ENCODE measurements at places on chromosomes 1 and 21.

DNA sequence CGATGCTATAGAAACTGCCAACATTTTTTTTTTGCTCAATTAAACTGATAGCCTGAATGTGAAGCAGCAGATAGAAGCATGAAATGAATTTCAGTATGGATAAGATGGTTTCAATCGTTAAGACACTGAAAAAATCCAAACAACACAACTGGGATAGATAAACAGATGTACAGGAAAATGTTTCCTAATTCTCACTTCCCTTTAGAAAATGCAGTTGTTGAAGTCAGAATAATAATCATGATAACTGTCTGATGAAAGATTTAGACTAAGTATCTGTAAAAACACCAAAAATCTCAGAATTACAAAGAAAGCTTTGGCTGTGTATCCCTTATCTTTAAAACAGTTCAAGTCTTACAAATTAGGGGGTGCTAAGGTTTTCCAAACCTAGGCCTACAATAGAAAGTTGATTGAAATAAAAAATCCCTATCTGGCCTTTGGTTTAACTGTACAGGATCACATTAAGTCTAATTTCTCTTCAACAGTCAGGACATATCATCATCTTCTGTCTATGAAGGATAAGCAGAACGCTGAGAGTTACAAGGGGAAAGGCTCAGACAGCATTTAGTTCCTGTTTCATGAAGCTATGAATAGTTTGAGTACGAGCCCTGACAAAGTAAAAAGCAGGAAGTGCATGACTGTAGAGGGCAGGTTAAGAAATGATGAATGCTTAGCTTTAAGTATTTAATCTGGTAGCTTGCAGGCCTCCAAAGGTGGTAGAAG lies 203.2 kb downstream of the APP start:
- DNase-seq: no peak

DNA sequence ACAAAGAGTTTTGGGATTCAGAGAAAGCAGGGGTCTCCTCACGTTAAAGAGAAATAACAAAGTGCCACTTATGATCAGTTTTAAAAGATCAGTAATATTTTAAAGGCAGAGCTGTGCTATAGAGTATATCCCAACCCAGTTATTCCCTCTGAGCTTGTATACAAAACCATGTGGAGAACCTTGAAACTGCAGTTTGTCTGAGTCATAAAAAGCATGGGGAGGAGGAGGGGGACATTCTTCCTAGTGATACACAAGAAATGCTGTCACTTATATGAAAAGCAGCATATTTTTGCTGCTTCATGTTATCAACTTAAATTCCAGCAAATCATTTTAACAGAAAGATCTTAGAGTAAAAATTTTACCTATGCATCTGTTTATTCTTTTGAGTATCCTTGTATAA lies 244.5 kb downstream of the GPR52 start:
- no peak for DNase-seq

DNA sequence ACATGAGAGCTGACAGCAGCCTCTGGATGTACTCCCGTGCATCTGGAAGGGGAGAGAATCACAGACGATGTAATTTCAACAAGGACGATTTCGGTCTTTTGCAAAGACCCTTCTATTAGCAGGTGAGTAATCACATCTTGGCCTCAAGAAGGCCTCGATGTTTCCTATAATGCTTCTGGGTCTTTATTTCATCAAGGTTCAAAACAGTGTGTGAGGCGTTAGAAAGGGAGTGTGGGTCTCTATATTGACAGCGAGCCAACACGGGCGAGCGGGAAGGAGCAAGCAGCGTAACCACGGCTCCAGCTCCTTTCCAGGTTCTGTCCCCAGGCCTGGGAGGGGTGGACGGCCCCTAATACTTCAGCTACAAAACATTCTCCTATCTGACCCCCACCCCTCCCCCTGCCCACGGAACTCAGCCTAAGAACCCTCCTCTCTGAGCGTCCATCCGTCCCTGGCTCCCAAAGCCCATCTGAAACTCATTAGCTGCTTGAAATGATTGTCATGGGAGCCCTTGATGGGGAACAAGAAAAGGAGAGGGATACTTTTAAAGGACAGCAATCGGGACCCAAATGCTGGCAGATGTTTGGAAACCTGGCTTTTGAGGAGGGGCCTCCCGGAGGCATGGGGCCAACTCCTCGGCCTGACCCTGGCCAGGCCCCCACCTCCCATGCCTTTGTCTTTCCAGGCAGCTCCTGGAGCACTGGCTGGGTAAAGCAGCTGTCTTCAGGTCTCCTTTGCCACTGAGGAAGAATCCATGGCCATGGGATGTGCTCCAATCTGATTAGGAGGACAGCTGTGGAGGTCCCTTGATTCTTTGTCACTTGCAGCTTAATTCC lies 250.8 kb downstream of the FOXD2 start:
- DNase-seq: no peak

DNA sequence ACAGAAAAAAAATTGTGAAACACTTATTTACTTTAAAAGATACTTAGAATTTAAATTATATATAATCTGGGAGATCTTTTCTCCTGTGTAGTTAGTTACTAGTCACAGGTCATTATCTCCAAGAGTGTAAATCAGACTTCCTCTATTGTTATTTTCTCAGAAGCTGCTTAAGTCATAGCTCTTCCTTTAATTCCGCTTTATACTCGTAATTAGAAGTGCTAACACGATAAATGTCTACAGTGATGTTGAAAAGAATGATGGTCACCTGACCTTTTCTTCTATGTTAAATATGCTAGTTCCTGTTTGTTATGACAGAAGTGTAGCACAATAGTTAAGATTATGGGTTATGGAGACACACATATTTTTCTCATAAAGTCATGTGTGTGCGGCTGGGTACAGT lies 123.6 kb downstream of the TGFB2 start:
- no peak for DNase-seq

- no peak for DNase-seq
These were observed 206.5 kb upstream of the AJAP1 start for GRCh38 chr1:4447778-4448420.

GRCh38 chr1:10647414-10648170 lies 148.9 kb downstream of the CASZ1 start:
- no peak for DNase-seq

DNA sequence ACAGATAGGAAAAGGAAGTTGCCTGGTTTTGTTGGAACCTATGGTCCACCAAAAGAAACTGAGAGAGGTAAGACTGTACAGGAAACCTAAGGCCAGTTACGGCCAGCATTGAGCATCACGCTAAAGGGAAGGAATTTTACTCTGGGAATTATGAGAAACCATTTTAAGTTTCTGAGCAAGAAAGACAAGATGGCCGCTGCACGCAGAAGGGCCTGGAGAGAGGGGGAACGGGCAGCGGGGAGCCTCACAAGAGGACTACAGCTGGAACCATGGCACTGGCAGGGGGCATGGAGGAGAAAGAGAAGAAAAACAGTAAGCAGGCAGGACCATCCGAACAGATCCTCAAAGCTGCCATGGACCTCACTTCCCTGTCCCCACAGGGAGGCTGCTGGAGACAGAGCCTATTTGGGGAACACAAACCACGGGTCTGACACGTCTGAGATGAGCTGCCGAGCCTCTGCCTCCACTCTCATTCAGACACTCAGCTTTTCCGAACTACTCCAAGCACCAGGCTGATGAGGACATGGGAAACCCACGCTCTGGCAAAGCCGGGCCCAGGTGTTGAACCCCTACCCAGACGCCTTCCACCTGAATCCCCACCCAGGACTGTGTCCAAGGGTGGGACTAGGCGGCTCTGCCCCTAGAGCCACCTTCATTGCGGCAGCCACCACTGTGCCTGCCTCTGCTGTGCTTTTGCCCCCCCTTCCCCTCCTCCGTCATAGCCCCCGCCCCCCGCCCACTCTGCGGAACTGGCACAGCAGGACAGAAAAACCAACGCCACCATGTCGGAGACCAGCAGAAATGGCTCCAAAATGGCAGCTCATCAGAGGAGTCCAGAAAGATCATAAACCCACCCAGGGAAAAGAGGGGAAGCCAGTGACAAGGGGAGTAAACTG lies 69.0 kb downstream of the CD46 start:
- no peak for DNase-seq

GRCh38 chr1:204356997-204357396 lies 2.7 kb downstream of the PLEKHA6 start:
- DNase-seq: no peak

DNA sequence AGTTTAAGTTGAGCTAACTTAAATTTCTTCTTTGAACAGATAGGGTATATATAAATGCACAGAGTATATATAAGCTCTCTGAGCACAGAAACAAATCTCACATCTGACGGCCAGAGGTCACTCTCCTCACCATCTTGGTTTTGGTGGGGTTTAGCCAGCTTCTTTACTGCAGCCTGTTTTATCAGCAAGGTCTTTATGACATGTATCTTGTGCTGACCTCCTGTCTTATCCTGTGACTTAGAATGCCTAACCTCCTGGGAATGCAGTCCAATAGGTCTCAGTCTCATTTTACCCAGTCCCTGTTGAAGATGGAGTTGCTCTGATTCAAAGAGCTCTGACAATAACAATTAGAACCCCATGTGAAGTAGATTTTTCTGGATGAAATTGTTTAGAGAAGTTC lies 1.6 kb upstream of the MOV10 start:
- no peak for DNase-seq

DNA sequence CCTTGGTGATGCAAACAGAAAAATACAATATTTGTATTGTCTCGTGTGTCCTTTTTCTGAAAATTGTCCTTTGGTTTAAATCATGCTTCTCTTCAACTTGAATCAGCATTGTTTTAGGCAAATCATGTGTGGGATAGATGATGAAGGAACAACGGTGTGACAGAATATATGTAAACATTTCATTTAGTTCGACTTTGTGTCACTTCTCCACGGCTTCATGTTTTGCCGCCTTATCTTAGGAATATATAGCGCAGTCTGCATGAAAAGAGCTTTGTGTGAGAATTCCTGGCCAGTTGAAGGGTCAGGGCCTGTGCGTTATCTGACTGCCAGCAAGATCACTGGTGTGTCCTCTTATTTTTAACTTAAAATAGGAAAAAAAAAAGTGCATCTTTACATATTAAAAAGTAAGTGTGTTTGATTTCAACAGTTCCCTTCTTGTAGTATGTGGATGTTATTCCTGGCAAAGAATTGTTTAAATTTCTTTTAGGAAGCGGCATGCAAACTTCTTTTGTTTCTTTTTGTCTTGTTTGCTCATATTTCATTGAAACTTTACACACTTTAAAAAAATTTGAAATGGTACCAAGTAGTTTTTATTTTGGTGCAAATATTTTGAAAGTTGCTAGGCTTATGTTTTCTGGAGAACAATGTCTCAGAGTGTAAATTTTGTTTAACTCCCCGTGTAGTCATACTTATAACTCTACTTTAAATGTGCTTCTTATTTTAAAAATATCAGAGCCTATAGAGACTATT lies 465.2 kb downstream of the USP25 start:
- DNase-seq: no peak

DNA sequence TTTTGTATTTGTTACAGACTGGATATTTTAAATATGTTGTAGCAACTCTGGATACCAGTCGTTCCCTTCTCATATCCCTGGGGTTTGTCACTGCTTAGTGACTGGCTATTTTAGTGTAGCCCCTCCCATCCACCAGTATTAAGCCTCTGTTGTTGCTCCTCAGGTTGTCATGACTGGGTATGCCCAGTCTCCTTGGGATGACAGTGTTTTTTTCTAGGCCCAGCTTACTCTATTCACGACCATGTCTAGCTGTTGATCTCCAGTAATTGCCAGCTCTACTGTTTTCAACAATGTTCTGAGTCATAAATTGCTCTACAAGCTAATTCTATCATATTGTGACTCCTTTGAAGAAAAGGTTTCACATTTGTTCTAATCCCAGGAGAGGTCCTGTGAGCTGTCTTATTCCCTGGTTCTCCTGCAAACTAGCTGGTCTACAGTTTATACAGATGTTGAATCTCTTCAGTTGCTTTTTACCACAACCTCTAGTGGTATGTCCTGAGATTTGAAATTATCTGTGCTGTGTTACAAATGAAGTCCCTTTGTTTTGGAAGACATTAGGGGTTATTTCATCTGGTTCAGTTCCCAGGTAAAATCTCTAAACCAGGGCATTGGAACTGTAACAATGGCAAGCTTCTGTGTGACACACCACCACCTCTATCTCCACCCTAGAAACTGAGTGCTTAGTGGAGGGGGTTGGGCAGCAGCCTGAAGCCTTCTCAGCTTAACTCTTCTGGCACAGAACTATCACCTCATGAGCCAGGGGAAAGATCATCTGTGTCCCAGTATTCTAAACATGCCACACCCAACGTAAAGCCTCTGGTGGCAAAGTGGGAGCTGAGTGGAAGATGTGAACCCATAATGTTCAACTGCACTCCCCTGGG lies 124.6 kb downstream of the TRIM33 start:
- DNase-seq: no peak

- no peak for DNase-seq
These were observed 32.7 kb upstream of the ZBTB40 start for GRCh38 chr1:22418933-22419382.

DNA sequence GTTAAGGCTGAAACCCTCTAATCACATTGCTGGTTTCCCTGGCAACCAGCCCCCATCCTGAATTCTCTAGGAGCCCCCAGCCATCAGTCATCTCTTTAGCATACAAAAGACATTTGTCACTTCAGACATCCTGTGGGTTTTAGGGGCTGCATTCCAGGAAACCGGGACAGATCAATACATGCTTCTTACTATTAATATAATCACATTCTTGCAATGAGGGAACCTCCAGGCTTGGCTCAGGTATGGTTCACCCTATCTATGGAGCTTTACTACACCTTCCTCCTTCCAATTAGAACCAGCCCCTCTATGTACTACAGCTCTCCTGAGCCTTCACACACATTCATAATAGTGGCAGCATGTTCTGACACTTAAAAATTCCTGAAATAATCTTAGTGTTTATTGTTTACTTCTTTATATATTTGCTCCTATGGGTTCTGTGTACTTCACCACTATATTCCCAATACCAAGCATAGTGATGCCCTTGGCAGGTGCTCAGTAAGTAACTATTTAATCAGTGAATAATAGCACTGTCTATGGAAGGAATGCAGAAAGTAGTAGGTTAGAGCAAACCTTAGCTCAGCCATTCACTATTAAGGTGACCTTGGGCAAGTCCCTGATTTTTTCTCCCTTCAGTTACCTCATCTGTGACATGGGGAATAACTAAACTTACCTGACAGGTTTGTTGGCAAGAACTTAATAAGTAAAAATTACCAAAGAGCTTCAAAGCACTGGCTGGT lies 59.6 kb downstream of the ZNF678 start:
- DNase-seq: no peak

- no peak for DNase-seq
These were observed 139.6 kb downstream of the TOMM20 start for GRCh38 chr1:234989019-234989418.

- no peak for DNase-seq
These were observed 372.6 kb downstream of the RPS6KC1 start for GRCh38 chr1:213423605-213424004.

- no peak for DNase-seq
These were observed 2.7 kb downstream of the CELF3 start for GRCh38 chr1:151713874-151714273.

GRCh38 chr1:205626216-205626615 lies 5.6 kb downstream of the ELK4 start:
- no peak for DNase-seq

- no peak for DNase-seq
These were observed 10.7 kb downstream of the DRAXIN start for GRCh38 chr1:11701981-11702803.

Measured in CD4-positive, alpha-beta T cell treated with Interleukin-4 for 1 hour (primary cell).